Stimulated activated CD4-positive, alpha-beta T cell treated with anti-CD3 and anti-CD28 coated beads, Interleukin-4, amount 100 ng/mL, for 1 hour (primary cell): ENCODE measurements at places on chromosomes 1 and 21.

GRCh38 chr1:109246141-109246551, 3.2 kb upstream of the CELSR2 start:
- no peak for DNase-seq

GRCh38 chr1:208141610-208142192, 102.5 kb downstream of the PLXNA2 start:
- no peak for DNase-seq

GRCh38 chr1:101993710-101994109, 3.0 kb downstream of the OLFM3 start:
- DNase-seq, result no peak

GRCh38 chr1:32915766-32916706, 14.8 kb upstream of the TMEM54 start:
- DNase-seq, result no peak

- no peak for DNase-seq
These were observed 13.3 kb downstream of the H6PD start for GRCh38 chr1:9247894-9248293.

DNA sequence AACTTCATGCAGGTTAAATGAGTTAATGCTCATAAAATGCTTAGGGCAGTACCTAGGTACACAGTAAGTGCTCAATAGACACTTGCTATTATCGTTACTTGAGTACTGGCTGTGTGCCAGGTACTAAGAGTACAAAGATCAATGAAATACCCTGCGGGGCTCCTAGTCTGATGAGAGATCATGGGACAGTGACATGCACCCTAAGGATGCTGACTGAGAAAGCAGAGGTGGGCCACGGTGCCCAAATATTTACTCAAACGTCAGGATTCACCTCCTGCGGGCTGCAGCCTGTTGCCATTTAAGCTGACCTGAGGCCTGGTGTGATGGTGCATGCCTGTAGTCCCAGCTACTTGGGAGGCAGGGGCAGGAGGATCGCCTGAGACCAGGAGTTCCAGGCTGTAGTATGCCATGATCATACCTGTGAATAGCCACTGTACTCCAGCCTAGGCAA, 19.8 kb upstream of the LUZP1 start:
- no peak for DNase-seq

GRCh38 chr21:45372732-45373355, 32.1 kb upstream of the COL18A1 start:
- DNase-seq, result no peak

DNA sequence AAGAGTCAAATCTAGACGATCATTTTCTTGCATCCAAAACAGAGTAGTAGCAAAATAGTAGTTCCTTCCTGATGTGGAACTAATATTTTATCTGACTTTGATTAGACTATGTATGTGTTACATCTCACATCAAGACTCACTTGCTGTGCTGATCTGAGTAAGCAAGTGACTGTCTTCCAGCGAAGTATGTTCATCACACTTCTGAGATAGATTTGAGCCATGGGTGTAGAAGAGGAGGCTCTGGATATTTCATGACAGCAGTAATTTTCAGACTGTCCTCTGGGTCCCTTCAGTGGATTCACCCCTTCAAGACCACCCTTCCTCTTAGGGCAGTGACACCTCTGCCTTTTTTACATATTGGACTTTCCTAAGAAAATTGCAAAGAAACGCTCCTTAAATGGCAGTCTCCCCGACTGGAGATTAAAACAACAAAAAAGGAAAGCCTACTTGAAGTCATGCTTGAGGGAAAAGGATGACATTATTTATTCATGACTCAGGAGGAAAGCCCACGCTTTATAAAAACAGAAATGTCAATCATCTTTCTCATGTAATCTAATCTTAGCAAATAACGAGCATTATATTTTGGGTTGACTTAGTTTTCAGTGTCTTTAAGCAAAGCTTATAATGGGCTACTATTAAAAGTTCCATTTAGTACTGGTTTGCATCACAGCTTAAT, 22.8 kb downstream of the ATP1B1 start:
- DNase-seq, result no peak

DNA sequence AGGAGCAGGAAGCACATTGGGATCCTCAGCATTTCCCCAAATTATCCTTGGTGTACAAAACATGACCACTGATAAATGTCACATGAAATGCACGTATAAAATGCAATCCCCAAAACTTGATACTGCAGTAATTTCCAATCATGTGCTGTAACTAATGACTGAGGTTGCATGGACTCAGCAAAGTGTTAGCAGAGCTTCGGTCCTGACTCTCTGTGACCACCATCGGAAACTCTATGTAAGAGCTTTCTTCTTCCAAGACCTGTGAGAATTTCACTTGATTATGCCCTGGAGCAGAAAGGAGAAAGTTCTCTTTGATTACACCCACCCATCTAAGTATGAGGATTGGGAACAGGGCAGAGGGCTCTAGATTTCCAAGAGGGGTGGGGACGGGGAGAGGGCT, 908 bp downstream of the CD53 start:
- no peak for DNase-seq

DNA sequence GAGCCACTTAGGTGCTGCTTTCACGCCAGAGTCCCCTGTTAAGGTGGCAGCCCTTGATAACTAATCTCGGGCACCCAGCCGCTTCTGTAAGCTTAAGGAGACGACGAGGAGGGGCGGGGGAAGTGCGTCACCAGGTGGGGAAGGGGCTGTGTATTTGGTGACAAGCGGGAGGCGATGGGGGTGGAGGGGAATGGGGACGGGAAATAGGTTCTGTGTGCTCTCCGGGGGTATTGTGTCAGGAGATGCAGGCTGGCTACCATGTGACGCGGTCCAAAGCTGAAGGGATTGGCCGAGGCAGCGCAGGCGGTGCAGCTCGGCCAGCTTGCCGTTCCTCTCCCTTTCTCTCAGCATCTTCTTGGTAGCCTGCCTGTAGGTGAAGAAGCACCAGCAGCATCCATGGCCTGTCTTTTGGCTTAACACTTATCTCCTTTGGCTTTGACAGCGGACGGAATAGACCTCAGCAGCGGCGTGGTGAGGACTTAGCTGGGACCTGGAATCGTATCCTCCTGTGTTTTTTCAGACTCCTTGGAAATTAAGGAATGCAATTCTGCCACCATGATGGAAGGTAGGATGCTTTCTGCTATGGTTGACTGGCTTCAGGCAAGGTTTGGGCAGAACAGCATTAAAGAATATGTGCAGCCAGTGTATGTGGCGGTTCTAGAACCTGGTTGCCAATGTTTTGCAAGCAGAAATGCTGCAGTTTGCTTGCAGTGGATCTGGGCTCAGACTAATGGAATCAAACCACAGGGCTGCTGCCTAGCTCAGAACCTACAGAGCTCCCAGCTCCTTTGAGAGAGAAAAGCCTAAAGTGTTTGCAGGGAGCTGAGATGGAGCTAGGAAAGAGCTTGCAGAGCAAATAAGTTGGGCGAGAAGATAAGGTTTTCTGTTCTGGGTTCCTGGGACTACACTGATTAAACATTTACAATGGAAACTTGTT, at the start of gene SGIP1:
Gene SGIP1, plus strand, starts transcription at position 350 of the 937 bp plus-strand sequence. Its CDS starts 206 bp downstream, at position 556.
- no peak for DNase-seq

DNA sequence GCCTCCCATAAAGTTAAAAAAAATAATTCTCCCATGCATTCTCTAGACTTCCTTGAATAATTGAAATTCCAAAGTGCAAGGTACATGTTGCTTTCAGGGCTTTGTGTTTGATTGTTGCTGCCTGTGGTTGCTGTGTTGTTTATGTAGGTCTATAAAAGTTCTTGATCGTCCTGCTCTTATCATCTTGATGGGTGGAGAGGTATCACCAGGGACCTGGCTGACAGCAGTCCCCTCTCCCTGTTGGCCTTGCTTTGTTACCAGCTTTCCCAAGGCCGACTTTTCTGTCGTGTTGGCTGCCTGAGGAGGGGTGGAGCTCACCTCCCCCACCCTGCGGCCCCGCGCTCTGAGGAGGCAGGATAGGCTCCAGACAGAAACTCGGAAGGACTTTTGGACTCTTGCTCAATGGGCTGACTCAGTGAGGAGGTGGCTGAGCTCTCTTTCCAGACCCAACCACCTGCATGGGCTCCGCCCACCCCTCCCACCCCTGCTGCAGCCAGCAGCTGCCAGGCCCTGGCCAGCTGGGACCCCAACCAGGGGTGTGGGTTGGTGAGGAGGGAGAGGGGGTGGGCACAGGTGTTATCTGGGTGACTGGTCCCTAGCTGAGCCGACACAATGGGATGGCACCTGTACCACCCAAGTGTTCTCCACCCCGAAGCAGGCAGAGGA, 2.0 kb downstream of the INAVA start:
- DNase-seq, result no peak

DNA sequence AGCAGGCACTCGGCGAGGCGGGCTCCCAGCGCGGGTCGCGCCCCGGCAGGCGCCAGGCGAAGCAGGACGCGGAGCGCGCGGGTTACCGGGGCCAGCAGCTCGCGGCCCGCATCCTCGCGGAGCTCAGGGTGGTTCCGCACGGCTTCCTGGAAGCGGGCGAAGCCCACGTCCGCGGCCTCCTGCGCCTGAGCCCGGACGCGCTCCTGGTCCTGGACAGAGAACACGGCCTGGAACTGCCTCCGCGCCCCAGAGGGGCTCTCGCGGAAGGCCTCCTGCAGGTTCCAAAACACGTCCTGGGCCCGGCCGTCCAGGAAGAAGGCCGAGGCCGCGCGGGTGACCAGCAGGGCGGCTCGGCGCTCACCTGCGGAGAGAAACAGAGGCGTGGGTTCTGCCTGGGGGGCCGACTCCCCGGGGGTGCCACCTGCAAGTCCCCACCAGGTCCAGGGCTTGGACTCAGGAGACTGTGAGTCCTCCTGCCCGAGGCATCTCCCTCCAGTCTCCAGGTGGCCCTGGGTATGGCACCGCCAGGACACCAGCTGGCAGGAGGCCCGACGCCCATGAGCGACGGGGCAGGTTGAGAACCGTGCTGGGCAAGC, 11.4 kb downstream of the TTC34 start:
- DNase-seq, result no peak

DNA sequence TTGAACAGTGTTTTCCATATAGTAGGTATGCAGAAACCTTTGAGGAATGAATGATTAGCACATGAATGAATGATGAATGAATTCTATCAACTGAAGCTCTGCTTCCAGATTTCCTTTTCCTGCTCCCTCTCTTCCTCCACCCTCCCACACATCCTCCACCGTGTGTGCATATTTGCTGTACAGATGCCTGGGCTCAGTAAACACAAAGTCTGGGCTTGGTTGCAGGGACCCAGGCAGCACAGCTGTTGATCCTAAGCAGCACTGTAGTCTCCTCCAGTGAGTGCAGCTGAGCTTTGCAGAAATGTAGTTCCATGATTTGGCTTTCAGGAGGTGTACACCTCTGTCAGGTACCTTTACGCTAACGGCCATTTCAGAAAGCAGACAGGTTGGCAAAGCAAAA, 611.7 kb downstream of the NUF2 start:
- DNase-seq, result no peak

DNA sequence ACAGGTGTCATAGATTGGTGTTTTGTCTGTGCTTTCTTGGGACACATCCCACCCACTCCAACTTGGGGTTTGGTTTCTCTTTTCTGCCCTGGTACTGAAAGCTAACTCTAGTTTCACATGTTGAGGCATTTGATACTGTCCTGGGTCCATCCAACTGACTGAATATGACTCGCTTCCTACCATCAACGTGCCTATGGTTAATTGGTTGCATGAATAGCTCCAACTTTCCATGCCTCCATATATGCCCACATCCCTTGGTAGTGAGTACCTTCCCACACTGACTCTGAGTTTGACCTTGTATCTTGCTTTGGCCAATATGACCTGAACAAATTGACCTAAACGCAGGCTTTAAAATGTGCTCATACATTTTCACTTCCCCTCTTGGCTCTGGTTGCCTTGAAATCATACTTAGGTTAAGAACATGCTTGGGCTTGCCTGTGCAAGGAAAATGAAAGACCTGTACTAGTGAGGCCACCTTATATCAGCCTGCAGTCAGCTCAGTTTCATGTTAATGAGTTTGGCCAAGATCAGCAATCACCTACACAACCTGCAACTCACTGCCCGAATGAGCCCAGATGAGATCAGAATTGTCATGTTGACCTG, 81.0 kb upstream of the KCNK2 start:
- no peak for DNase-seq

GRCh38 chr1:151313501-151313900, 13.7 kb downstream of the PI4KB start:
- DNase-seq, result no peak

DNA sequence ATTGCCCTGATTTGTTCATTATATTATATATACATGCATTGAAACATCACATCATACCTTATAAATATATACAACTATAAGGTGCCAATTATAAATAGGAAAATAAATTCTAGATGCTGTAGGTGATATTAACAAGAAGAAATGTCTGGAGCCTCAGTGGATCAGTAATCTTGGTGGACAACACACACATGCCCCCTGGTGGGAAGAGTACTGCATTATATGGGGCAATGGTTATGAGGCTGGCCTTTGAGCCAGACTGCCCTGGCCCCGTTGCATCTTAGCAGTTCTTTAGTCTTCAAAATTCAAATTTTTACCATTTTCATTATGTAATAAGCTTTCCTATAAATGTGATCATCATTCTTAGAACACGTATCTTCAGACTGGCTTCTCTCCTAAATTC, 335.0 kb upstream of the GREM2 start:
- DNase-seq, result no peak

DNA sequence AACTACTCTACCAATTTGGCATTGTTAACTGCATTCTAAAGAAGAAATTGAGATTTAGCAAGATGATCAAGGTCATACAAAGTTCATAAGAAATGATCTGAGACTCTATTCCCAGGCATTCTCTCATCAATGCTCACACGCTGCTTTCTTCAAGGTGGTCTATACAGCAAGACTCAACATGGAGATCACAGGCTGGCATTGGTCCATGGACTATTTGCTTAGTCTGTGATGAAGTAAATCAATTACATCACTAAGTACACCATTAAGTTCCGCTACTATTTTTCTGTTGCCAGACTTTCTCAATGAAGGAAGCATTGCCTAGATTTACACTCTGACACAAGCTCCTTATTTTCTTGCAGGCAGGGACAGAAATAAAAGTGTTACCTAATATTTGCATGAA, 51.9 kb upstream of the CYP2J2 start:
- no peak for DNase-seq

DNA sequence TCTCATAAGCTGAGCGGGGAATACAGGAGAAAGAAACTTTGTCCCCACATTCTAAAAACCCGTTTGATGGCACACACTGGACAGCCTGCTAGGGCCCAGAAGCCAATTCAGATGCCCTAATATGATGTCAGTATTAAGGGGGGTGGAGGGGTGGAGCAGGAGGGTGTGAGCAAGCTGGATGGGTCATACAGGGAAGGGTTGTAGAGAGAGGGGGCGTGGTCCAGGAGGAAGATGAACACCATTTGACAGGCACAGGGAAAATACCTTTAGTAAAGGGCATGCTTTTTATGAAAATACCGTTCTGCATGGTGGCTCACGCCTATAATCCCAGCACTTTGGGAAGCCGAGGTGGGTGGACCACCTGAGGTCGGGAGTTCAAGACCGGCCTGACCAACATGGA, 6.0 kb downstream of the TARS2 start:
- no peak for DNase-seq

GRCh38 chr1:177315761-177316160, 145.0 kb downstream of the BRINP2 start:
- DNase-seq, result no peak
